ENCODE measurements at places on chromosomes 3 and 15.

- DNase-seq = no peak
Measured at GRCh38 chr3:161332792-161333191, 38.5 kb downstream of the SPTSSB start.

GRCh38 chr3:23915537-23916108 lies 1.2 kb downstream of the NKIRAS1 start:
- DNase-seq = peak; percentile 49

- peak; percentile 47 for DNase-seq
Measured at GRCh38 chr3:176514297-176514696, 683.0 kb downstream of the TBL1XR1 start.

DNA sequence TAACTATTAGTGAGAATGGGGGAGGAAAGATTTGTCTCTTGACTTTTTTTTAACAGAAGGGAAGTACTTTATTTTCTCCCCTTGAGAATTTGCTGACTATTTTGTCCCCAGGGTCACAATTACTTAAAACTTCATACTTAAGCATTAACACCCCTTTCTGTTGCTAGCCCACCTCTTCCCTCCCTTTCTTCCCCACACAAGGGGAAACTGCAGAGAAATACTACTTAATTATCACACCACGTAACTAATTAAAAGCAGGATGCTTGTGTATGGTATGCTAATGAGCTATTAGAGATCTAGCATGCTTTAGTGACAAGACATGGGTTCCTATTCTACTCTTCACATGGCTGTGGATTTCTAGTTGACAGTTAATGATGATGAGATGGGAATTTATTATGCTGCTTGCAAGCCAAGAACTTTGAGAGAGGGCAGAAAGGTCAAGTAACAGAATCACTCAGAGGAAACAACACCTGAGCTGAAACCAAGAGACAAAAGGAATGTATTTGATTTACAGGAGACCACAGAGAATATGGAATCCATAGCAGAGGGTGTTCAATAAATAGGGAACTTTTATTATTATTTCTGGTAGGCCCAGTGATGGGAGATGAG lies 179.2 kb downstream of the LSAMP start:
- DNase-seq = no peak

GRCh38 chr15:42155546-42156242 lies 742 bp downstream of the PLA2G4F start:
- no peak for DNase-seq

GRCh38 chr3:38549486-38549885 lies 53.3 kb downstream of the EXOG start:
- DNase-seq = no peak

DNA sequence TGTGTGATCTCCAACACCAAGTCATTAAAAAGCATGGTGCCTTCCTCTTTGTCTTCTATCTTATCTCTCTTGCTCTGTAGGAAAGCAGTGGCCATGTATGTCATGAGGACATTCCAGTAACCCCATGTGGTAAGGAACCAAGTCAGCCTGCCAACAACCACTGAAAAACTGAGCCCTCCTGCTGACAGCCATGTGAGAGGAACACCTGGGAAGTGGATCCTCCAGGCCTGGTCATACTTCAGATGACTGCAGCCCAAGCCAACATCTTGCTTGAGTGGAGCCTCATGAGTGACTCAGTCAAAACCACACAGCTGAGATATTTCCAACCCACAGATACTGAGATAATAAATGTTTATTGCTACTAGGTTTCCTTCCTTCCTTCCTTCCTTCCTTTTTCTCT lies 597.3 kb downstream of the ZIC1 start:
- peak; percentile 91 for DNase-seq

DNA sequence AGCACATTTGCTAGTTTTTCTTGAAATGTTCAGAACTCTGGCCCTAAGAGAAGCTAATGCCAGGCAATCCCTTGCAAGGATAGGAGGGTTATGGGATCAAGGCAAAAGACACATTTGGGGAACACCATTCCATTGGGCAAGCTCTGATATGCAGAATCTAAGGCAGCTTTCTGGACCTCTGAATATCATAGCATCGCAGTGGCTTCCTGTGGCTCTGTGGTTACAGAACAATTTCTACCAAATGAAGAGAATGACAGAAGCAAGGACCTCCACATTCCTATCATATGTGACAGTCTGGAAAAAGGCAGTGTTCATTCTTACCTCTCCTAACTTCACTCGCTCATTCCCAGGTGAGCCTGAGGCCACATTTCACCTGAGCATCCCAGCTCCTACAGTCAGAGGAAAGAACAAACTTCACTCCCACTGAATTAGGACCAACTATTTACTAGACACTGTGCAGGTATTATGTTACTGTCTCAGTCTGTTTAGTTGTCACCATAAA lies 836.1 kb upstream of the CFAP20DC start:
- no peak for DNase-seq

DNA sequence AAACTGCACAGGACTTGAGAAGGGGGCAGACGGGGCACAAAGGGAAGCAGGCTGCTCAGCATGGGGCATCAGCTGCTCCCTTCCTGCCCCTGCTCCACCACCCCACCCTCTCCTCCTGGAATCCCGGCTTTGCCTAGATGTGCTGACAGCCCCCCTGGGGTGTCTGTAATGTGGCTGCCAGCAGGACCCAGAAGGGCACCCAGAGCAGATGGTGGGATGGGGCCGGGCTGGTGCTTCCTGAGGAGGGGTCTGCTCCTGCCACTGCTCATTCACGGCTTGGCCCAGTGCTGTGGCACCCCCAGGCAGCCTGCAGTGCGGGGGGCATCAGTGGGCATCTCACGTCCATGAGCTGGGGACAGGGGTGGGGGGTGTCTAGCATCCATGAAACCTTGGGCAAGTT lies 10.2 kb downstream of the H1-8 start:
- no peak for DNase-seq

DNA sequence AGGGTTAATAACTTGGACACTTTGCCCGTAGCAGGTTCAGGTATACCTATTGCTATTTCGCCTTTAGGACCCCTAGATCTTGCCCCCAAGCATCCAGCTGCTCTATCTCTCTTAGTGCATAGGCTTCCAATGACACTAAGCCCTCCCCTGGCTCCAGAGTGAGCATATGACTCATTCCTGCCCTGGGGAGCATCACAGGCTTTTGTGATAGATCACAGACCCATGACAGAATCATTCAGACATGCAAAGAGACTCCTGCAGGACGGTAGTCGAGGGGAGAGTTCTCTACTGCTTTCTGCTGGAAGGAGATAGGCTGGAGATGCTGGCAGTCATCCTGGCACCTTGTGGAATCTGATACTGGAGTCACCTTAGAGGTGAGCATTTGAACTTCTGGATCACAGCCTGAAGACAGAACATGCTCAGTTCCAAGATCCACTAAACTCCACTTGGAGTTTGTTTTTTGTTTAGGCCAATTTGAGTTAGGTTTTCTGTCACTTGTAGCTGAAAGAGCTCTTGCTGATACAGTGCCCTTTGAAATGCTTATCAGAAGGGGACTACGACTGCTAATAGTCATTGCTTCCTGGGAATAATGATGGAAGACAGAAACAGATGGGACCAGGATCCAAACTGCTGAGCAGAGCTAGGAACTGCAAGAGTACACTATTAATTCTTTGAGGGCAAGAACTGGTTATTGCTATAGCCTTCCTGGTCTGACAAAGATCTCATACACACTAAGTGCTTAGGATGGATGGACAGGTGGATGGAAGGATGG lies 11.0 kb downstream of the LYSMD2 start:
- peak; percentile 90 for DNase-seq

GRCh38 chr3:129056451-129057173 lies 4.0 kb upstream of the GP9 start:
- DNase-seq = no peak

GRCh38 chr3:175288621-175289020 lies 429.5 kb downstream of the NAALADL2 start:
- peak; percentile 79 for DNase-seq

DNA sequence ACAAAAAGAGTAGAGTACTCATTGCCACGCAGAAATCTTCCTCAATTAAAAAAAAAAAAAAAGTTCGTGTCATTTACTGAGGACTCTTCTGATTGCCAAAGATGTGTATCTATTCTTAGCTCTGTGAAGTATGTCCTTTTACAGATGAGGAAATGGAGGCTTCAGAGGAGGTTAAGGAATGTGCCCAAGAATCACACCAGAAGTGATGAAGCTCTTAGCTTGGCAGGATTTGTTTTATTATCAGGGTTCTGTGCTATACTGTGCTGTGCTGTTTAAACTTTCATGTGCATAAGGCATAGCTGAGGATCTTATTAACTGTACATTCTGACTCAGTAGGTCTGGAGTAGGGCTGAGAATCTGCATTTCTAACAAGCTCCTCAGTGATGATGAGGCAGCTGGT lies 665.2 kb upstream of the ADAMTS9 start:
- DNase-seq = peak; percentile 35

GRCh38 chr3:158548691-158549090 lies 22.3 kb upstream of the MLF1 start:
- no peak for DNase-seq

DNA sequence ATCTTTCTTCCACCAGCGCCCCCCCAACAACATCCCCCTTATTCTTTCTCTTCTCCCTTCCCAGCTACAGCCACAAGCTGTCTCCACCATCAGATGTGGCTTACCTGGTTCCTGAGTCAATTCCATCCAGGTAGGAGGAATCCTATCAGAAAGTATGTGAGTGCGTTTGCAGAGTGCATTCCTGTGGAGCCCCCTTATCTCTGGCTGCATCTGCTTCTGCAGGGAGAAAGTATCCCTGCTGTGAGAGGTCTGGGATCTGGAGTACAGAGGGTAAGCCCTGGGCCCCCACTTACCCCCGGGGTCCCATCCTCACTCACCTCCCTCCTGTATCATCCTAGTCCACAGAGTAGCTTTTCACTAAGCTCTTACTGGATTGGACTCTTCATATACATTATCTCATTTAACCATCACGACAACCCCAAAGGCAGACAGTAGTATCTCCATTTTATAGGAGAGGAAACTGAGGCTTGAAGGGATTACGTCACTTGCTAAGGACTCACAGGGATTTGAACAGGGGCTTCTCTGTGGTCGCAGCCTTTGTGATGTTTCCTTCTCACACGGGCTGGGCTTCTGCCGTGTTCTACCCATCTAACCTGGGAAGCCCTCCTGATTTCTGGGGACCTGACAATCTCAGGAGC lies 22.2 kb upstream of the MAGEF1 start:
- DNase-seq = no peak

GRCh38 chr15:41567862-41568261 lies 8.8 kb downstream of the TYRO3 start:
- no peak for DNase-seq

DNA sequence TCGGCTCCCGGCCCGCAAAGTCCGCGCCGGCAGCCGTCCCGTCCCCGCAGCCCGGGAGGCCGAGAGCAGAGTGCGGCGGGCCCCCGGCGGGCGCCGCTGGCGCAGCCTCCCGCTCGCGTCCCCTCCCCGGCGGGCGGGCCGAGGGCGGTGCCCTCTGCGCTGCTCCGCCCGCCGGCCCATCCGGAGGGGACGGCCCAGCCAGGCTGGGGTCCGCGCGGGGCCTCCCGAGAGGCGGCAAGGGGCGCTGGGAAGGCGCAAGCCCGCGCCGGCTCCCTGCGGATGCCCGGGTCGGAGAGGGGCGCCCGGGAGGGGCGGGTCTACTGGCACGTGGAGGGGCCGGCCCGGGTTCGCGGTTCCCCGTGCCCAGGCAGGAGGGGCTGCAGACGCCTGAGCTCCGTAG lies at the start of the genes CLCN2 and POLR2H:
Gene CLCN2, minus strand, starts transcription at position 74 of the 400 bp plus-strand sequence. CDS start 126 bp downstream, outside the sequence.
Gene POLR2H, plus strand, starts transcription at position 179 of the 400 bp plus-strand sequence. CDS start 1,783 bp downstream, outside the sequence.
- DNase-seq = peak; percentile 49

- DNase-seq = no peak
Measured at GRCh38 chr3:196749125-196749524, 9.5 kb downstream of the PAK2 start.

DNA sequence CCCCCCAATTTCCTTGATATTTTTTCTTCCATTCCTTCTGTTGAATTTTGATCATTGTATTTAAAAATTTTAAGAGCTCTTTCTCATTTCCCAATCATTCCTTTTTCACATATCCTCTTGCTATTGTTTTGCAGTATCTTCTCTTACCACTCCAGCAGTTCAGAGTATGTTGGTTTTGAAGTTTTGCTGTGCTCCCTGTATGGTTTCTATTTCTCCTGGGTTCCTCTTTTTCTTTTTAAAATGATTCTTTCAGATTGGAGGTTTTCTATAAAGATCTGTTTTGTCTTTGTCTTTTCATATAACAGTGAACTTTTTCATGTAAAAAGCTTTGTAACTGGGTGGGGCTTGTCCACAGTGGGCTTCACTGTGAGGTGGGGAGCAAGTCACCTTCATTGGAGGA lies 12.8 kb downstream of the USP3 start:
- DNase-seq = no peak

DNA sequence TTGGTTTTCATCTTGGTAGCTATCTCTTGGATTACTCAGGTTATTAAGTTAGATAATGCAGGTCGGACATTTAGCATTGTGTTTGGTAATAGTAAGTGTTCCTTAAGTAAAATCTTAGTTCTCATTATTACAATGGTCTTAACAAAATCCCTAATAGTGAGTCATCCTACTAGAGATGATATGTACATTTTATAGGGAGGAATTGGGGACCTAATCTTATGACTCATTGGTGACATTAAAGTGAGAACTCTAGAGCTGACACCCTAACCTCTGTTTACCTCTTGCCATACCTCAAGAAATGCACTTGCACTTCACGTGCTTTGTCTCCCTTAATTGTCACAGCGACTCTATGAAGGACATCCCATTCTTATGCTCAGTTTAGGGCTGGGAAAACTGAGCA lies 174.9 kb downstream of the CADPS start:
- DNase-seq = no peak

- no peak for DNase-seq
Measured at GRCh38 chr15:100879061-100879463, 569 bp upstream of the ALDH1A3 start.

- DNase-seq = peak; percentile 29
Measured at GRCh38 chr3:146218880-146219866, 31.7 kb downstream of the PLSCR4 start.

GRCh38 chr15:56919031-56919608 lies 676 bp downstream of the TCF12 start:
- peak; percentile 67 for DNase-seq

GRCh38 chr3:88005066-88005465 lies 53.7 kb downstream of the CGGBP1 start:
- DNase-seq = peak; percentile 34

GRCh38 chr3:76889911-76890310 lies 150.0 kb upstream of the ROBO2 start:
- DNase-seq = no peak
